NCI-H748 treated with DMSO at 0.1 percent for 48 hours (cell line): ENCODE measurements at places on chromosomes 7 and 10.
A peak's percentile ranks its signal among the peaks of the same experiment; 100 is the strongest.

DNA sequence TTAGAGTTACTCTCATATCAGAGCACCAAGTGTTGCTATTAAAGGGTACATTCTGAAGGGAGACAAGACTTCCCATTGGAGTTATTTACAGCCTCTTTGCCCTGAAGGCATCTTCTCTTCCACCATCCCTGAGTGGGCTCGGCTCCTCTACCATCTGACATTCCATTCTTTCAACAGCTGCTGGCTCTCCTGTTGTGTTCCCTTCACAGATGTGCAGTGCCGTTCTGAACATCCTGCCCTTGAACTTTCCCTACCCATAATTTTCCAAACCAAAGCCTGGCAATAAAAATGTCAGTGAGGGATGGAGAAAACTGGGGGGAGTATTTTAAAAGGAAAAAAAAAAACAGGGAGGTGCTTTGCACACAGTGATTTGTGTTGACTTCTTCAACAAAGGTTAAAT is 392.9 kb downstream of the KCNMA1 start:
- DNase-seq: no peak

GRCh38 chr10:12556039-12556438 is 206.7 kb downstream of the CAMK1D start:
- peak; percentile 17 for DNase-seq

DNA sequence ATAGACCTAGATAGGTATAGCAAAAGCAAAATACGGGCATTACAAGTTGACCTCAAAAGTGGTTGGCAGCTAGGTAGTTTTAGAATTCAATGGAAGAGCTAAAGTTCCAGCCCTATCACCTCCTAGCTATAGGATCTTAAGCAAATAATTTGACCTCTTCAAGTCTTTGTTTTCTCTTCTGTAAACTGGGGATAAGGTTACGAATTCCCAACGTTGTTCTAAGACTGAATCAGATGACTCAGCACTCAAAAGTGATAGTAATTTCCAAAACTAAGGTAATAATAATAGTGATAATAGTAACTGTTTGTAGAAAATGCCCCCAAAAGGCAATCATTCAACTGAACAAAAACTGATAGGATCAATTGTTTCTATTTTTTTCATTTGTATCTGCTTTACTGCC is 445.2 kb downstream of the KCNMA1 start:
- DNase-seq: no peak

- DNase-seq: no peak
These were observed 9.2 kb downstream of the GLCCI1 start for GRCh38 chr7:7977774-7978173.

DNA sequence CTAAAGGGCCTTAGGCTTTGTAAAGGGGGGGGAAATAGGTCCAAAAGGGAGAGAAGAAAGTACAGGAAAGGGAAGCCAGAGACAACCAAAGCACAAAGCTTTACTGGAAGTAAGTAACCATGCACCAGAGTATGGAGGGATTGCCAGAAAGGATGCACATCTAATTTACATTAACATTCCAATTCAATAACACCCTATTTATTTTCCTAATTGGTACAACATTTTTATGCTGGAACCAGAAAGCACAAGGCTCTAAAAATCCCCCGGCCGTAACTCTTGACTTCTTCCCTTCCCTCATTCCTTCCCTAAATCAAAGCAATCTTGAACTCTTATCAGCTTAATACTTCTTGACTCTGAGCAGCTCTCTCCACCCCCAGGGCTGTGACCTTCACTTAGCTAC is 400.0 kb upstream of the CELF2 start:
- no peak for DNase-seq

DNA sequence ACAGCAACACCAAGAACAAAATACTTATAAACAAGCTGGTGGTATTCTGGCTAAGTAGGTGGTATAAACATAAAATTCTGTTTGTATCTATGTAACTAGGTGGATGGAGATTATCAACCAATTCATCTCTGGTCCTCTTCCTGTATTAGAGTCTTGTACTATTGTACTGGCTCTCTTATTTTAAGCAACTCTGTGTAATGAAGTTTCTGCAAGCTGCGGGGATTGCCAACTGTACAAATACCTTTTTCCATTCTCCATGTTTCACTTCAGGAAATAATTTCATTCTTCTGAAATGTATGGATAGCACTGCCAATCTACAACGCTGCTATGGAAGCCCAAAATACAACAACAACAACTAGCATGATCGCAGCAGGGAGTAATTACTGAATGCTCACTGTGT is 44.8 kb downstream of the JAZF1 start:
- no peak for DNase-seq

DNA sequence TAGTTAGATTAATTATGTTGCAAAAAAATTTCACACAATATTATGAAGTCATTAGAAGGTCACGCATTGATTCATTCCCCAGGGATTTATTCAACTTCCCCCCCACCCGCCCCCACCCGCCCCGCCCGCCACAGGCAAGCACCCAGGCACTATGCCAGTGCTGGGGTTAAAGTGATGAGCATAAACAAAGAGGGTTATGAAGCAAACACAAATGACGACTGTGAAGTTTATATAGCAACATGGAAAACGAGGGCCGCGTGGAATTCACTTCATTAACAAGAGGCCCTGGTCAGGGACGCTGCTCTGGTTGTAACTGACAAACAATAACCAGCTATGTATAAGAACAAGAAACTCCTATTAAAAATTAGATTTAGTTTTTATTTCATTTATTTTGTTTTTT is 656.5 kb upstream of the COBL start:
- DNase-seq: no peak

DNA sequence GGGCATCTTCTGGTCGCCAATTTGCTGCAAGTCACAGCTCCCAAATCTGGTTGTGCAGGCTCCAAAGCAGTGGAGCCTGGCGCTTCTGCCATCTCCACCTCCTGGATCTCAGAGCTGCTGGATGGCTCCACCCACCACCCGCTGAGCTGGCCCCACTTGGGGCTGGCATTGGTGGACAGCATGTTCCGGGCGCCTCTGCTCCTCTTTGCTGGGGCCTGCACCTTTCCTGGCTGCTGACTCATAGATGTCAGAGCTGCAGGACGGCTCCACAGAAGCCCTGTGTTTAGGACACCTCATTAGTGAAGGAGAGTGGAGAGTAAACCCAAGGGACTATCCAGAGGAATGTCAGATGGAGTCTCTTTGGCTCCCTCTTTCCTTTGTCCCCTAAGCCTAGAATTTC is 27.4 kb downstream of the MAPK8 start:
- DNase-seq: no peak

- no peak for DNase-seq
These were observed 274.6 kb downstream of the ARL4A start for GRCh38 chr7:12961910-12962480.

DNA sequence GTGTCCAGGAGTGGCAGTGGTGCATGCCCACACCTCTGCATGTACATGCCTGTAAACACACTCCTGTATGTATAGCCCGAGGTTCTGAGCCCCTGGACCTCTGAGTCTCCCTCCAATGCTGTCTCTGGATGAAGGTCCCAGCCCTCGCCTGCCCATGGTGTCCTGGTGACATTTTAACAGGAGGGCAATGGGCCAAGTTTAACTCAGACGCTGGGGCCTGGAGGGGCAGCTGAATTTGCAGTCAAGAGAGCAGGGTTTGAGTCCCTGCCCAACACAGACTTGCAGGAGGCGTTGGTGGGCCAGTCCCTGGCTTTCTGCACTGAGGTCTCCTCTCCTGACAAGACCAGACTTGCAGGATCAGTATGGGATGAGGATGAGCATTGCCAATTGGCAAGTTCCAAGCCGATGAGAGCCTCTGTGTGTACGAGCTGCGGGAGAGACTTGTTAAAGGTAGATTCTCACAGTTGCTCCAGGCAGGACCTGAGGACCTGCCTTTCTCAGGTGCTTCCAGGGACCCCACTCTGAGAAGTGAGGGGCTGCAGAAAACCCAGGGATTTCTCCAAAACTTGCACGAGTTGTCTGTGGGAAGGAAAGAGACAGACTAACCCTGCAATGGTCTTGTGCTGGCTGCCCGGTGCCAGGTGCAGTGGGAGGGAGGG is 141.9 kb downstream of the ELFN1 start:
- DNase-seq: no peak

- DNase-seq: no peak
These were observed 49.3 kb downstream of the HIP1 start for GRCh38 chr7:75689246-75690099.

GRCh38 chr10:42556931-42557330 is 81.4 kb downstream of the ZNF33B start:
- no peak for DNase-seq

DNA sequence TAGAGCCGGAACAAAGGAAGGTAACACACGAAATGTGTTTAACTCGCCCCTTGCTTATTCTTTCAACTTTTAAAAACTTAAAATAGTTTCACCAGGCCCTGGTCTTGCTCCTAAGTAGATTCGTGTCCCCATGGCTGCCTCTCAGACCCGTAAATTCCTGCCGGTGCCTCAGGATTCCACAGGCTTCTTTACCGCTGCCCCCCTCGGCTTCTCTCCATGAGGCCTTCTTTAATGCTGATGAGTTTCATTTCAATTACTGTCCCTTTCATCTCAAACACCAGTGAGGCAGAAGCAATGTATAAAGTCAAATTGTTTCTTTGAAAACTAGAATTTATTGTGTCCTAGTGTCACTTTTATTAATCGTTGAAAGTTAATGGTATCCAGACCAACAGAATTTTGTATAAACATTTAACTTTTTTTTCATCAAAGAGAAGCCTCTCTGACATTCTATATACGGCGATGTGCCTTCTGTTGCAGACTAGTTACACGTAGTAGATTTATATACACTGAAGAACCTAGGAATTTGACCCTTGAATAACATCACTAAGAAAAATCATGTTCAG is 225.2 kb downstream of the C7orf25 start:
- no peak for DNase-seq

DNA sequence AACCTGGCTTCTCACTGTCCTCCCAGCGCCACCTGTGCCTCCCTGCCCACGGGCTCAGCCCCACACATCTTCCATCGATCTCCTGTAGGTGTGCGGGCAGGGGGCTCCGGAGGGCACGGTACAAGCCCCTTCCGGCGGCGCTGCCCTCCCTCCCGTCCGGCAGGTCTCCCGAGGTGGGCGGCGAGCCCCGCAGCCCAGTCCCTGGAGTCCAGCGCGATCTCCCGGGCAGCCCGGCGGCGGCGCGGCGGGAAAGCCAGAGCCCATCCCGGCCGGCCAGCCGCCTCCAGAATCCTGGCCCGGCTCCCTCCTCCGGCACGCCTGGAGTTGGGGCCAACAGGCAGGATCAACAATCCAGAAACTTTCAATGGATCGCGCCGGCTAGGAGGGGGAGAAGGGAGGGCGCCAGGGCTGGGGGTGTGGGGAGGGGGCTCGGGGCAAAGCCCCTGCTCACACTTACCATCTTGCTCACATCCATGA is 100.1 kb downstream of the HIP1 start:
- DNase-seq: no peak
